Ovary (tissue), 10 donors: ENCODE measurements at places on chromosomes 7 and 10. TPM values are rescaled to one million over a fixed set of nuclear protein-coding genes. Genes with fewer than 3 reads are reported as not detected.

GRCh38 chr10:69409176-69409495, 7.6 kb downstream of the TACR2 start:
- H3K27ac ChIP-seq = peak overlapping the region; percentile 92
- H3K4me1 ChIP-seq = peaks cover 6% of the 10 kb centered on the region
- H3K27me3 ChIP-seq = no peaks in the 10 kb centered on the region

Gene TAS2R4
- 1.8 TPM for total RNA-seq

Gene SERPINE1
- 64.6 TPM for total RNA-seq

GRCh38 chr10:48444861-48445841, 138.7 kb downstream of the MAPK8 start:
- H3K36me3 ChIP-seq = no peaks in the 10 kb centered on the region
- no peak overlapping the region for H3K4me3 ChIP-seq
- peaks cover 3% of the 10 kb centered on the region for H3K4me1 ChIP-seq
- H3K27ac ChIP-seq = no peak overlapping the region
- no peak for DNase-seq

DNA sequence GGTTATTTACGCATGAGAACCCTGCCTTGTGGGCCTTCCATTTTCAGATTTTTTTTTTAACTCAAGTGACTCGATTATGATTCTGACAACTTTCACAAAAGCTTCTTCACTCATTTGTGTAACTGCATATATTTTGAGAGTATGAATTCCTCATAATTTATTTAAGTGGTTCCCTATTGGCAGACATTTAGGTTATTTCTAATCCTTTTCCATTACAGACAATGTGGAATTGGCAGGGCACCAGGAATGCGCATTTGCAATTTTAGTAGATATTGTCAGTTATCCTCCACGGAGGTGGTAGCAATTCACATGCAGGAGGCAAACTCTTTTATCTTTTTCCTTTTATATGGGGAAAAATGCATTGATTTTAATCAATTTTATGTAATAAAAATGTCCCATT, 2.5 kb downstream of the TMEM176B start:
- no peaks in the 10 kb centered on the region for H3K27me3 ChIP-seq
- H3K27ac ChIP-seq = no peak overlapping the region
- no peak for DNase-seq
- H3K4me1 ChIP-seq = no peaks in the 10 kb centered on the region
- no peaks in the 10 kb centered on the region for H3K36me3 ChIP-seq

GRCh38 chr10:32556783-32557395, 110.9 kb downstream of the CCDC7 start:
- H3K27me3 ChIP-seq = no peaks in the 10 kb centered on the region
- H3K4me1 ChIP-seq = no peaks in the 10 kb centered on the region
- no peak for DNase-seq
- no peak overlapping the region for H3K27ac ChIP-seq
- no peaks in the 10 kb centered on the region for H3K36me3 ChIP-seq
- no peak overlapping the region for H3K4me3 ChIP-seq

Gene SSC4D
- 1.0 TPM for total RNA-seq

GRCh38 chr10:23015021-23015707, 80.2 kb upstream of the MSRB2 start:
- no peaks in the 10 kb centered on the region for H3K27me3 ChIP-seq
- H3K27ac ChIP-seq = no peak overlapping the region
- no peaks in the 10 kb centered on the region for H3K4me1 ChIP-seq
- DNase-seq = no peak
- no peaks in the 10 kb centered on the region for H3K36me3 ChIP-seq
- H3K4me3 ChIP-seq = no peak overlapping the region

Gene VOPP1
- 41.7 TPM for total RNA-seq

Gene ZPBP
- total RNA-seq = not detected

DNA sequence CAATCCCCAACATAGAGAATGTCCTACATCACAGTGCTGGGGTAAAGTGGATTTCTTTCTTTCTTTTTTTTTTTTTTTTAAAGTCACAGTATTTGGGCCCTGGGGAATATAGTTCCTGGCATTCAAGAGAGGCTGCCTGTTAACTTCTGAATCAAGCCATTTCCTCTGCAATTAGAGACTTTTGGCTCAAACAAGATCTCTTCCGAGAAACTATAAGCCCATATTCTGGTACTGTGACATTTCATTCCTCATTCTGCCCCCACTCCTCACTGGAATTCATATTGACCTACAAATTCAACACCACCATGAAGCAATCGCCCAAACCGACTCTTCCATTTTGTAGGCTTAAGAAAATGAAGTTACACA, 187.4 kb downstream of the PHTF2 start:
- H3K36me3 ChIP-seq = no peaks in the 10 kb centered on the region
- no peak overlapping the region for H3K4me3 ChIP-seq
- no peaks in the 10 kb centered on the region for H3K4me1 ChIP-seq
- no peak overlapping the region for H3K27ac ChIP-seq

Gene IGF2BP3
- not detected for total RNA-seq

DNA sequence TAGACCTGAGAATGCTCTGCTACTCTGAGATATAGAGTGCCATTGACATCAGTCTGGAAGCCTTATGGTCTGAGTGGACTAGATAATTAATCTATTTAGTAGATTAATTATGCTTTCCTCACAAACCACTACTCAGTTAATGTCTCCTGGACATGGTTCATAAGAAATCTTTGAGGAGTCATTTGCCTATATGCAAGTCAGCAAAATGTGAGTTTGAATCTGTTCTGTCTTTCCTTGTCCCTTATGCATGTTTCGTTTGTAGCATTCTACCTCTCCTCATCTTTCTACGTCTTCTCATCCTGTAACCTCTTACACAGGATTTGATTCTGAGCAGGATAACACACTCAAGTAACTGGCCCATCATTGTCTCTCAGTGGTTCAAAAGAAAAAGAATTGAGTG, 735.4 kb upstream of the LRRTM3 start:
- H3K27me3 ChIP-seq = no peaks in the 10 kb centered on the region
- H3K27ac ChIP-seq = no peak overlapping the region
- H3K36me3 ChIP-seq = no peaks in the 10 kb centered on the region
- H3K4me3 ChIP-seq = no peak overlapping the region
- H3K4me1 ChIP-seq = no peaks in the 10 kb centered on the region

Gene PIP
- not detected for total RNA-seq

DNA sequence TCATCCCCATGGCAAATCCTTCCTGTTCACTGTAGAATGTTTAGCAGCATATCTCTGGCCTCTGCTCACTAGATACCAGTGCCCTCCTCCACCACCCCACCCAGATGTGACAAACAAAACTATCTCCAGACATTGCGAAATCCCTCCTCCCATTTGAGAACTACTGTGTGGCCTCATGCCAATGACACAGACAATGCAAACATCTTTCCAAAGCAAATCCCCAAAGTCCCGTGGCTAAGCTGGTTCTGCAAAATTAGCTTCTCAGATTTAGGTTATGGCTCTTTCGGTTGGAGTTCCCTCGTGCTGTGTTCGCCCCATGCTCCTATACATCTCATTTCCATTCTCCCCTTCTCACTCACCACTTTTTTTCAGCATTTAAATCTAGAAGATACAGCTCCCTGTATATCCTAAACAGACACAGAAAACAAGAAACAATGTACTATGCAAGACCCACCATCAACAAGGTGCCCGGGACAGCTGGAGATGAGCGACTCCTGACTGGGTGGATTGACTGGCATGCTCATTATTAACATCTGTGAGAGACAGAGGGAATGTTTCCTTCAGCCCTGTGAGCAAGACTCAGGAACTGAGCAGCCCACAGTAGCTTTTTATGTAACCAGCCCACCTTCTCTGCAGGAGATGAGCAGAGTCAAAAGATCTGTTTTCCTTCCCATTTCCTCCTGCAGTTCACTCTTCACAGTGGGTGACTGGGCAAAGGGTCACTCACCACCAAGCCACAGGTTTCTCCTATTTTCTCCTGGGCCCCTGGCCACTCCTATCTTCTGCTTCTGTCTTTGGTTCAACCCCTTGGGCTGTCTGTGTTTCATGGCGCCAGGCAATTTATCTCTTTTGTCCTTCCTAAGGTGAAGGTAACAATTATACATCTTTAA, 225.7 kb upstream of the AOAH start:
- H3K4me3 ChIP-seq = no peak overlapping the region
- no peaks in the 10 kb centered on the region for H3K4me1 ChIP-seq
- no peak for DNase-seq
- no peaks in the 10 kb centered on the region for H3K27me3 ChIP-seq

DNA sequence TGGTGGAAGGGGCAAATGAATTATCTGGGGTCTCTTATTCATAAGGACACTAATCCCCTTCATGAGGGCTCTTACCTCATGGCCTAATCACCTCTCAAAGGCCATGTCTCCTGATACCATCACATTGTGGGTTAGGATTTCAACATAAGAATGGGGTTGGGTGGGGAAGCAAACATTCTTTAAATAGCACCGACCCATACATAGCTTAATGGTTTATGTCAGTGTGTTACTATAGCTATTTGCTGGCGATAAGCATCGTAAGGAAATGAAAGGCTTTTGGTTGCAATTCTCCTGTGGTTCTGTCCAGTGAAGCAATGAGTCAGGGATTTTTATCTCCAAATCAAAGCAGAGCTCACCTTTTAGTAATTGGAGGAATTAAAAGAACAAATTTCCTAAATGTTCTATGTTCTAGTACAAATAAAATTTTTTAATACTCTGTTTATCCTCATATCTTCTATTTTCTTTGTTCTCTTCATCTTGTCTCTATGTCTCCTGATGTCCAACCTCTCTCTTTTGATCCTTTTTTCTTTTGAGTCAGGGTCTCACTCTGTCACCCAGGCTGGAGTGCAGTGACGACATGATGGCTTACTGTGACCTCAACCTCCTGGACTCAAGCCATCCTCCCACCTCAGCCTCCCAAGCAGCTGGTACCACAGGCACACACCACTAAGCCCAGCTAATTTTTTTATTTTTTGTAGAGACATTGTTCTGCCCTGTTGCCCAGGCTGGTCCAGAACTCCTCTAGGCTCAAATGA, 57.0 kb upstream of the GLCCI1 start:
- DNase-seq = no peak
- H3K27ac ChIP-seq = no peak overlapping the region
- H3K4me3 ChIP-seq = no peak overlapping the region

Gene SPDYE9
- not detected for total RNA-seq

Gene DGKB
- total RNA-seq = 0.10 TPM

- no peaks in the 10 kb centered on the region for H3K36me3 ChIP-seq
- no peak for DNase-seq
- no peak overlapping the region for H3K4me3 ChIP-seq
- no peak overlapping the region for H3K27ac ChIP-seq
- peaks cover 5% of the 10 kb centered on the region for H3K4me1 ChIP-seq
Measured at GRCh38 chr7:27254625-27255024, 12.0 kb downstream of the EVX1 start.

DNA sequence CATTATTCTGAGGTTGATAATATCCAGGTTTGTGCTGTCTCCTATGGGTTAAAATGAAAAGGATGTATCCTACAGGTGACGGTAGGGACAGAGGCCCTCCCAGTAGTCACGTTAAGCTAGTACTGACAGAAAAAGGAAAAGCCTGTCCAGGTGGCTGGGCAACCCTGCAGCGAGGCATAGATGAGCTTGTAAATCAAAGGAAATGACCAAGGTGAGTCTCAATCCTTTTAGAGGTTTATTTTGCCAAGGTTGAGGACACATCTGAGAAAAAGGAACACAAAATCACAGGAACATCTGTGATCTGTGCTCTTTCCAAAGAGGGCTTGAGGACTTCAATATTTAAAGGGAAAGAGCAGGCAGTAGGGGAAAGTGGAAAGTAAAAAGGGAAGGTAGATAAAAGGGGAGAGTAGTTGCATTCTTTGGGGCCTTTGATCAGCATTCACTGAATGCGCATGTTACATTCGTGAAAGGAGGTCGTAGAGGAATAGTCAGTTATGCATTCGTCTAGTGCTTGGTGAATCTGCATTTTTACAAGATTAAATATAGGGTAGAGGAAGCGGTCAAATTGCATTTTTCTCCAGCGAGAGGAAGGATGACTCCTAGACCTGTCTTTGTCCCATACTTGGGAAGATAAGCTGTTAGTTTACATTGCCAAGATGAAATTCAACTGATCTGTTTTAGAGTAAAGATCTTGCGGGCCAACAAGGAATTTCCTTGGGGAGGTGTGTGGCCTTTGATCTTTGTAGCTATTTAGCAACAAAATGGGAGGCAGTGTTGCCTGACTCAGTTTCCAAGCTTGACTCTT, 884 bp upstream of the GSTO1 start:
- no peaks in the 10 kb centered on the region for H3K27me3 ChIP-seq
- peak overlapping the region; percentile 99 for H3K27ac ChIP-seq
- H3K4me3 ChIP-seq = peak overlapping the region; percentile 93
- DNase-seq = no peak
- no peaks in the 10 kb centered on the region for H3K36me3 ChIP-seq

- no peaks in the 10 kb centered on the region for H3K27me3 ChIP-seq
- DNase-seq = no peak
- H3K36me3 ChIP-seq = no peaks in the 10 kb centered on the region
- no peak overlapping the region for H3K4me3 ChIP-seq
- peaks cover 5% of the 10 kb centered on the region for H3K4me1 ChIP-seq
Measured at GRCh38 chr10:28661035-28661434, 16.3 kb upstream of the BAMBI start.

- no peak for DNase-seq
- H3K36me3 ChIP-seq = no peaks in the 10 kb centered on the region
- H3K4me3 ChIP-seq = no peak overlapping the region
- no peaks in the 10 kb centered on the region for H3K27me3 ChIP-seq
- no peaks in the 10 kb centered on the region for H3K4me1 ChIP-seq
- no peak overlapping the region for H3K27ac ChIP-seq
Measured at GRCh38 chr7:138350701-138351357, 109.2 kb upstream of the TRIM24 start.

Gene RNF148
- total RNA-seq = 0.41 TPM

DNA sequence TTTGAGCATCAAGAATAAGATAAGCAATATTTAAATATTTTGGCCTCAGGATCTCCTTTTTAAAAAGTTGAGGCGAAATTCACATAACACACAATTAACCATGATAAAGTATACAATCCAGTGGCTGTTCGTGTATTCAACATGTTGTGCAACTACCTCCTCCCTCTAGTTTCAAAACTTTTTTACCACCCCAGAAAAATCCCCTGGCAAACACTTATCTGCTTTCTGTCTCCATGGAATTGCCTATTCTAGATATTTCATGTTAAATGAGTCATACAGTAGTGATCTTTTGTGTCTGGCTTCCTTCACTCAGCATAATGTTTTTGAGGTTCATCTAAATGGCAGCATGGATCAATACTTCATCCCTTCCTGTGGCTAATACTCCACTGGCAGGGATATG, 31.8 kb upstream of the IL15RA start:
- H3K27me3 ChIP-seq = no peaks in the 10 kb centered on the region
- no peak overlapping the region for H3K4me3 ChIP-seq
- H3K36me3 ChIP-seq = no peaks in the 10 kb centered on the region
- peaks cover 3% of the 10 kb centered on the region for H3K4me1 ChIP-seq
- no peak overlapping the region for H3K27ac ChIP-seq

Gene DNAJC1
- total RNA-seq = 62.7 TPM

GRCh38 chr10:18689498-18689897, 30.3 kb downstream of the ARL5B start:
- no peak for DNase-seq
- H3K27ac ChIP-seq = no peak overlapping the region
- no peak overlapping the region for H3K4me3 ChIP-seq
- no peaks in the 10 kb centered on the region for H3K4me1 ChIP-seq
- H3K27me3 ChIP-seq = no peaks in the 10 kb centered on the region
- no peaks in the 10 kb centered on the region for H3K36me3 ChIP-seq

GRCh38 chr10:125707541-125708468, 11.7 kb upstream of the EDRF1 start:
- no peaks in the 10 kb centered on the region for H3K36me3 ChIP-seq
- no peak overlapping the region for H3K27ac ChIP-seq
- H3K4me1 ChIP-seq = peaks cover 4% of the 10 kb centered on the region
